ENCODE measurements at places on chromosomes 4 and X.

DNA sequence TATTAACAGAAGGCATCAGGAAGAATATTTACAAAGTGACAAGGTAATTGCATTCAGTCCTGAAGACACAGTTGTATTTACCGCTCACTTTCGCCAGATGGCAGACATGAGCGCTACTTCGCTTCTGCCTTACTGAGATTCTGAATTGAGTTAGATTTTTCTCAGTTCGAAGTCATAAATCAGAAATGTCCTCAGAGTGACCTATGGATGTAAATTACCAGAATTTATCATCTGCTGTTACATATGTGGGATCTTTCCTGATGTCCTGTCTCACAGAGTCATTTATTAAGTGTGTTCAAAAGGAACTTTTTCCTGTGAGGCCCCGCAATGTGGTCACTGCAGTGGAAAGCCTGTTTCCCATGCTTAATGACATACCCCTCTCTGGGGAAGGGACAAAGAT lies 97.3 kb upstream of the DCLK2 start:
- peak; percentile 35 for DNase-seq

- no peak for DNase-seq
Observed at GRCh38 chr4:100913685-100914084, 395.9 kb upstream of the EMCN start.

DNA sequence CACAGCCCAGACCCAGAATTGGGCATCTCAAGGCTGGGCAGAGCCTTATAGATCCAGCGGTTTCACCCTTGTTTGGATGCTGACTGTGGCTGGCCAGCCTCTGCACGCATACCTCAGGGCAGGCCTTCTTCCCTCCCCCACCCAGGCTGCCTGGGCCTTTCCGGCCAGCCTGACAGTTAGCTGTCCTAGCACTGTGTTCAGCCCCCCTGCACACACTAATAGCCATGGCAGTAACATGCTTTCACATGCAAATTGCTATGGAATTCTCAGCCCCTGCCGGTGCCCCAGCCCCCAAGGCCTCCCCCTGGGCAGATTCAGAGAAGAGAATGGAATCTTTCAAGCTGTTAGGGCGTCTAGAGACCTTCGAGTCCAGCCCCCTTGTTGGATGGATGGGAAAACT lies 17.7 kb downstream of the EFNB1 start:
- no peak for DNase-seq

DNA sequence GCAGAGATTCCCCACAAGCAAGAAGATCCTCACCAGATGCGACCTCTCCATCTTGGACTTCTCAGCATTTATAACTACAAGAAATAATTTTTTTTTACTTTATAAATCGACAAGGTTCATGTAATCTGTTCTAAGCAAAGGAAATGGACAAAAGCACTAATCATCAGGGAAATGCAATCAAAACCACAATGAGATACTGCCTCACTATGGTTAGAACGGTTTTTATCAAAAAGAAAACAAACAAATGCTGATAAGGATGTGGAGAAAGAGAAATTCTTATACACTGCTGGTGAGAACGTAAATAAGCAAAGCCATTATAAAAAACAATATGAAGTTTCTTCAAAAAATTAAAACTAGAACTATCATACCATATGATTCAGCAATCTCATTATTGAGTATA lies 1382.6 kb downstream of the ARAP2 start:
- DNase-seq = no peak

DNA sequence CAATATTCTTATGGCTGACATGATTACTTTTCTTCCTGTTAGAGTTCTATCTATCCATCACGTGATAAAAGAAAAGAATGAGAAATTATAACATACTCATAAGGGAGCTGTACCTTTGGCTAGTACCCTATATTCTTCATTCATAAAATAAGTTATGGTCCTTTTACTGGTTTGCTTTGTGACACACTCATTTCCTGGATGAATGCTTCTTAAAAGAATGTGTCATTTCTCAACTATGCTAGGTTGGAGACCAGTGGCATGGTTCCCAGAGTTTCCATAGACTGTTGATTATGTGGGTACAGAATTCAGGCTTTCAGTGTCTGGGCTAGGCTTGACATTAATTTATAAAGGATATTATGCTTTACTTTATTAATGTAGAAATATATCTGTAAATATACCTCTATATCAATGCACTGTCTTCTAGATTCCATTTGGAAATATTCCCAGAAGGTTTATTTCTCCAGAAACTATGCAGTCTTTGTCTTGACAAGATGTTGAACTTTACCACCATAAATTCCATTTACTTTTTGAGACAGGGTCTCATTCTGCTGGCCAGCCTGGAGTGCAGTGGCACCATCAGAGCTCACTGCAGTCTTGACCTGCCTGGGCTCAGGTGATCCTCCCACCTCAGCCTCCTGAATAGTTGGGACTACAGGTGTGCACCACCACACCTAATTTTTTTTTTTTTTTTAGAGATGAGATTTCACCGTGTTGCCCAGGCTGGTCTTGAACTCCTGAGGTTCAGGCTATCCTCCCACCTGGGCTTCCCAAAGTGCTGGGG lies 23.8 kb downstream of the NUDT6 start:
- peak; percentile 97 for DNase-seq

All from astrocyte of the cerebellum (primary cell).